ENCODE measurements at places on chromosomes 12 and 14. TPM values are rescaled to one million over a fixed set of nuclear protein-coding genes. Genes with fewer than 3 reads are reported as not detected.

DNA sequence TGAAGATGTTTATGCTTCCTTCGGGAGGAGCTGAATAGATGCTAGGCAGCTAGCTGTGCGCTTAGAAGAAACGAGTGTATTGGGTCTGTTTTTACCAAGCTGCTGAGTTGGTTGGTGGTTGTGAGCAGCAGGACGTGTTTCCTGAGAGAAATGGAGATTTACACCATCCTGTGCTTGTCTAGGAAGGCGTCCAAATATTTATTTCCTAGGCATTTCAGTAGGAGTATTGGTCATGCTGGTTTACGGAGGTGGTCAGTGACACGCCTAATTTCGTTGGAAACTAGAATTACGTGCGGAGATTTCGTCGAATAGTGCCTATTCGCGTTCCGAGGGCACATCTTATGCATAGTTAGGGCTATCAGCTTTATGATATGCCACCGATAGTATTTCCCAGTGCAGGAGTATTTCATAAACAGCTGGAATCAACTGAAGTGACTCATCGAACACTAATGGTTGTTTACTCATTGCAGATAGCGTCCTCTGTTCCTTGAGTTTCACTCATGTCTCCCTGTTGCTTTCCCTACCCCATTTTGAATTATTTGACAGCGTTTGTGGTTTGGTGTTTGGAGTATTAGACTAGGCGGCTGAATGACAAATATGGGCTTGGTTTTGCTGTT lies 780 bp downstream of the TBC1D15 start:
- no peak for DNase-seq

DNA sequence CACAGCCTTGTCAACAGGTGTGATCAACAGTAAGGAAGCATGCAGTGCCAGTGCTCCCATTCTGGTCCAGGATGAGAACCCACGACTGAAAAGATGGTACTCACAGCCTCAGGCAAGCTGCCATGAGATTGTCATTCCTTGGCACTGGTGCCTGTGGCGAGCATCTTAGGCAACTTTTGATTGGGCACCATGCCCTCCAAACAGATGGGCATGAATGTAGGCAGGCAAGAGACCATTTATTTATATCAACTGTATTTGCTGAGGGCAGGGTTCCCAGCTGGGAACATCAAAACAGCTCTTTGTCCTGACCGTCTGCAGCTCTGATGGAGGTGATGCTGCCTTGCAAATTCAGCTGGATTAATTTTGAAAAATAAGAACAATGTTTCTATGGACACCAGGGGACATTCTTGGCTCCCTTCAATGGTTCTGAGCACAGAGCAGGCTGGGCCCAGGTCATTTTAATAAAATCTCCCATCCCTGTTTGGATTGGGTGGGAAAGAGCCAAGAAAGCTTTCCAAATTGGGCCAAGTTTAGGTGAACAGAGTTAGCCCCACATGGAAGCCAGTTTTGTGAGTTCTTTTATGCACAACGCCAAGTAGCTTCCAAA lies 522.5 kb downstream of the RMST start:
- DNase-seq, result no peak

- DNase-seq, result peak; percentile 70
Observed at GRCh38 chr14:102442241-102443211, 67.0 kb downstream of the ANKRD9 start.

GRCh38 chr12:112382866-112383265 lies 635 bp upstream of the HECTD4 start:
- DNase-seq, result no peak

Gene TDRD9
- 0.71 TPM for total RNA-seq

Measured in psoas muscle (tissue), 8 donors.